ENCODE measurements at places on chromosomes 2 and 18.

DNA sequence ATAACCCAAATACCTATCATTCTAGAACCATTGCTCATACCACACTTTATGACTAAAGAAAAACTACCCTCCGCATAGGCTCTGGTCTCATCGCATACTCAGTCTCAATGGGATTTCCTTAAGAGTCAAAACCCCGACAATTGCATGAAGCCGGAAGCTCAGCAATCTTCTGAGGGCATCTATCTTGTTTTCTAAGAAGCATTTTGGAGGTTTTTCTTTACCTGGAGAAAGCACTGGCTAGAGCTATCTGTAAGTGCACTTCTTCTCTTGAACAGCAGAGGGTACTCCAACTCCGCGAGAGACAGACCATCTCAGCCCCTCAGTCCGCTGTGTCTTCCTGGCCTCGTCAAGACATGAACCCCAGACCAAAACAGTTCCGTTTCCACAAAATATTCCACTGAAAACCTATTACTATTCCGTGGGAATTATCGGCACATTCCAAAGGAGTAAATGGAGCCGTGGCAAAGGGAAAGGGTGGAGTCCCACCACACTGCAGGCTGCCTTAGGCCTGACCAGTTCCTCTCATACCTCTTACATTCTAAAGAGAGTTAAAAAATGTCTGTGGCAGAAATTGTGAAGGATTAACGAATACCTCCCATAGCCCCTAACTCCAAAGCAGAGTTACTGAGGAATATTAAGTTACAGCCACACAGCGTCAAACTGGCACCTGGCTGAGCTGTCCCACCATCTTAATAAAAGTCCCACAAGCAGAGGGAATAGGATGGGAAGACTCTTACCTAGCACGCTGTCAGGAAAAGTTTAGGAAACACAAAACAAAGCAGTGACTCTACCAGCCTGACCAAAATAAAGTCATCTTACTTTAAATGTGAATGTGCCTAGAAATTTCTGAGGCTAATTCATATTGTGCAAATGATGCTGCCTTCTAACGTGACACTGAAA, 325.6 kb upstream of the VRK2 start:
- DNase-seq: peak; percentile 11

DNA sequence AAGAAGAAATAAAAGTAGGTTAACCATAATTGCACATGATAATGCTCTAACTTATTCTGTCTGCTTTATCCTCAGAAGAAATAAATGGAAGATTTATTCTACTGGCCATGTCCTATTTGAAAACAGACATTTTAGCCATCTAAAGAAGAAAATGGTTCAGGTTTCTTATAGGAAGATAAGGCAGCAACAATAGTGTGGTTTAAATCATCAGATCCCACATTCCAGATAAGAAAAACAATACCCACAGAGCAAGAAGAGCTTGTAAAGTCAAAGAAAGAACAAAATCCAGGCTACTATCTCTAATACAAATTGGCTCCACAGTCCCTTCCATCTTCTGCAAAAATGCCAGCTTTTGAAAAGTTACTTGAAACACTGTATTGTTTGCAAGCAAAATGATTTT, 49.3 kb downstream of the L3MBTL4 start:
- DNase-seq: no peak

DNA sequence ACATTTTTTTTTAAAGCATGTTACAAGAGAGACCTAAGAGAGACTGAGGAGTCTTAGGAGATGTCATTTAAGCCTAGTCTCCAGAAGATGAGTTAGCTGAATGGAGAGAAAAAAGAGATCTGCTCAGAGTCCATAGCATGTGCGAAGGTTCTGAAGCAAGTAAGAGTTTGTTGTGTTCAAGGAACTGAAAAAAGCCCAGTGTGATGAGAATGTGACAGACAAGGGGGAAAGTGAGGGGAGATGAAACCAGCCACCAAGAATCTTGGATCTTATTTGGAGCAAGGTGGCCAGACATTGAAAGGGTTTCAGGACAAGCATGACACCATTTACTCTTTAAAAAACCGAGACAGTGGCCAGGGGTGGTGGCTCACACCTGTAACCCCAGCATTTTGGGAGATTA, 5.2 kb upstream of the MOB1A start:
- DNase-seq: no peak

GRCh38 chr18:10995550-10995949, 153.8 kb downstream of the PIEZO2 start:
- no peak for DNase-seq

DNA sequence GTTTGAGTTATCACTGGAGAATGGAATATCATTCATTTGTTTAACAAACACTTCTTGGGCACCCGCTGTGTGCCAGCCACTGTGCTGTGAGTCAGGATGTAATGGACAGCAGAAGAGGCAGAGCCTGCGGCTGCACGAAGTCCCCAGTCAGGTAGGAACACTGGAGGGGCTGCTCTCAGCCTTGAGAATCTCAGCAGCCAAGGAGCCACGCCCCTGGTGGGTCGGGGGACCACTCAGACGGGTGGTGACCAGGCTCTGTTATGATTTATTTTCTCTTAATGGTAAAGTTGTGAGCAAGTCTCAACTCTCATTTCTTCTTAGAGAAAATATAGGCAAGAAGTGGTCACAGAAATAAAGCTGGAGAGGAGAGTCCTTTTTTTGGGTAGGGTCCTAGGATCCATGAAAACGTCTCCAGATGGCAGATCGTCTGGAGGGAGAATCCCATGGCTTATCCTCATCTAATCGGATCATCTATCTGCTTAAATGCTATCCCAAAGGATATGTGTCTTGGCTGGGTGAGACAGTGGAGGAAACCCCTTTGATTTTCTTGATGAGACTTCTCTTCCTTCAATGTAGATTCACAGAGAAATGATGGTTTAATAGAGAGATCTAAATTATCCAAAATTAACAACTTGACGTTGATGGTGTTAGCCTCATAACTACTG, 129.1 kb upstream of the LGALSL start:
- no peak for DNase-seq

DNA sequence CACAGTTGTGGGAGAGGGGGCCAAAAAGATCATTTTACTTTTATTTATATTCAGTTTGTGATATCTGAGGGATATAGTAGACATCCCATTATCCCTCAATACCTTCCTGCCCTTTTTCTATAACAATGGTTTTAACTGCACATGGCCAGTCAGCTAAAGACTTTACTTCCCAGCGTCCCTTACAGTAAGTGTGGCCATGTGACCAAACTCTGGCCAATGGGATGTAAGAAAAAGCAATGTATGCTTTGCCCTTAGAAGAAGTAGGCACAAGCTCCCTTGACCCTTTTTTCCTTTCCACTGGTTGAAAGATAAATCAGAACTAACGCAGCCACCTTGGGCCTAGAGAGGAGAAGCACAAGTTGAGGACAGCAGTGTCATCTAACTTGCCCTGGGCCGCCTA, 44.6 kb upstream of the LRPPRC start:
- no peak for DNase-seq

DNA sequence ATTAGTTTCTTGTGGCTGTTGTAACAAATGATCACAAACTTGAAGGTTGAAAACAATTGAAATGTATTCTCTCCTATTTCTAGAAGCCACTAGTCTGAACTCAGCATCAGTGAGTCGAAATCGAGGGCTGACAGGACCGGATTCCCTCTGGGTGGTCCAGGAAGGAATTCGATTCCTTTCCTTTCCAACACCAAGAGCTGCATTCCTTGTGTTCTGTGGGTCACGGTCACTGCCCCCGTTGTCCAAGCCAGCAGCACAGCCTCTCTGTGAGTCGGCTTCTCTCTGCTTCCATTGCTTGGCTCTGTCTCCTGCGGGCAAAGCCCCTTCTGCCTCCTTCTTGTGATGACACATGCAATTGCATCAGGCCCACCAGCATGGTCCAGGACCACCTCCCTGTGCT, 67.3 kb downstream of the SMIM21 start:
- no peak for DNase-seq

DNA sequence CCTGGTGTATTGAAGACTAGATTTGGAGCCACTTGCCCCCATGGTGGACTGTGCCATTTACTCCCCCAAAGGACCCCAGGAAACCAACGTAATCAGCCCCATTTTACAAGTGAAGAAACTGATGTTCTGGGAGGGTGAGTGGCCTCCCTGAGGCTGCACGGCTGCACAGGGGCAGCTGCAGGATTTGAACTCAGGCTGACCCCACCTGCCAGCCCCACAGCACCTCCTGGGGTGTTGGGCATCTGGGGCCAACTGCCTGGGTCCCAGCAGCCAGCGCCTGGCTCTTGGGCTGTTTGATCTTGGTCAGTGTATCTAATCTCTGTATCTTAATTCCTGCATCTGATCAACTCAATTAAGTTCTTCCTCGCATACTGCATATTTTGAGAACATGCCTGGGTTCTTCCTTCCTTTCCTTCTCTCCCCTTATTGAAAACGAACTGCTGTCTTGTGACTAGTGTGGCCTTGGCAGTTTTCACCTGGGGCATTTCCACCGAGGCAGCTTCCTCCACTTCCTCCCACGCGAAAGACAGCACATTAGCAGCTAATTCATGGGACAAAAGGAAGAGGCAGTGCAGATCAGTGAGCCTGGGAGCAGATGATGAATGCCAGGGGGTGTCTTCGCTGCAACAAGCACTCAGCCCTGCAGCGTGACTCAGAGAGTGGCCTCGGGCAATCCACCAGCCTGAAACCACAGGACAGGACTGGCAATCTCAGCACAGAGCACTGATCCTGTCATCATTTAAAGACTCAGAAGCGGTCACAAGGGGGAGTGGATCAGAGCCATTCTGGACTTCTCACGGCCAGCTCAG, 184.1 kb upstream of the RAB12 start:
- no peak for DNase-seq

GRCh38 chr2:207768168-207768865, 1.4 kb downstream of the FZD5 start:
- DNase-seq: no peak

- DNase-seq: no peak
These were observed 123.2 kb upstream of the FZD5 start for GRCh38 chr2:207892716-207893402.

- no peak for DNase-seq
These were observed 99.6 kb downstream of the SGPP2 start for GRCh38 chr2:222523783-222524544.

- DNase-seq: no peak
These were observed 60.7 kb downstream of the HAUS1 start for GRCh38 chr18:46164920-46165319.

DNA sequence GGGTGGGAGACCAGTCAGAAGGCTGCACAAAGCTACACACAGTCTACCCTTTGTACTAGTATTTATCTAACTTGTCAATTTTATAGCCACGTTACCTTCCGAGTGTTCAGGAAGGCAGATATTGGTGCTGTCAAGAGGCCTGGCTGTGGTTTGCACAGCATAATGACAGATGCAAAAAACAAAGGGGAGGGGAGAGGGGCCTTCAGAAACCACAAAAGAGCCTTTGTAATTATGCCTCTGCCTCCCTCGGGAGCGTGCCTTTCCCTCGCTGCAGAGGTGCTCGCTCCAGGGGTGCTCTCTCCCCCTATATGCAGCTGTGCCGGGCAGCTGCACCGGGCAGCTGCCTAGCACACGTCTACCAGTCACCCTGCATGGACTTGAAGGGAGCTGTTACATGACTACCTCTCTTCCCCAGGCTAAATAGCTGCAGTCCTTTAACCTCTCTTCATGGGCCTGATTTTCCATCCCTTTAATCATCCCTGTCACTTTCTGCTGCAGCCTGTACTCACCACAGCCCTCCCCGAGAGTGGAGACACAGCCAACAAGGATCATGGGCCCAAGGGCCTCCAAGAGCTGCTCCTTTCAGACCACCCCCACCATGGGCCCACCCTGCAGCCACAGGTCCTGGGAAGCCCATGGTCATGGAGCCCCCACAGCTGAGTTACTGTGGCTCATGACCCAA, 168.4 kb upstream of the PKDCC start:
- no peak for DNase-seq

DNA sequence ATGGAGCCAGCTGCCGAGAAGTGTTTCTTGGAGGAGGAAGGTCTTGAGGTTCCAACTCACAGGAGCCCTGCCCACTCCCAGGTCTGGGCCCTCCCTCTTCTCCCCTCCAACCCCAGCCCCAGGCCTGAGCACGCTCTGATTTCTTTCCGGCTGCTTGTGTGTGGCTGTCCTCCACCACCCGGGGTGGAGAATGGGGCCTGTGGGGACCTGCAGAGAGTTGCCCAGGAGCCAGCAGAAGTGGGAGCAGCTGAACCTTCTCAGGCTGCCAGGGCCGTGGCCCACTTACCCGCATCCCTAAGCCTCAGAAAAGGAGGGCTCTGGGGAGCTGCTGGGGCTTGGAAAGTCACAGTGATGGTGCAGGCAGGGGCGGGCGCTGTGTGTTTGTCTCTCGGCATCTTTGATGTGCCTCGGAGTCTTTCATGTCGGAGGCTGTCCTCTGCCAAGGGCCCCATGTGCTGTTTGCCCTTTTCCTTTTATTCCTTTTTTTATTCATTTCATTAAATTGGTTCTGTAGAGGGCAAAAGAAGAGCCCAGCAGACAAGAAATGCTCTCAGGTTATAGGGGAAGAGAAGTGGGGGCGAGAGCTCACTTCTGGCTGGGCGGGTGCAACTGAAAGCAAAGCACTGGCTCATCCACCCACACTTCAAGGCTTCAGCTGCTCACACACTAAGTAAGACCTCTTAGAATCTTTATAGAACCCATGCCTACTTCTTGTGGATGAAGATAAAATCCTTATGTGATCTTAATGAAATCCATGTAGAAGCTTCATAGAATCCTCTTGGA, 52.5 kb downstream of the SDC1 start:
- DNase-seq: no peak

- DNase-seq: no peak
These were observed 44.3 kb downstream of the ZNF516 start for GRCh38 chr18:76450452-76451395.

DNA sequence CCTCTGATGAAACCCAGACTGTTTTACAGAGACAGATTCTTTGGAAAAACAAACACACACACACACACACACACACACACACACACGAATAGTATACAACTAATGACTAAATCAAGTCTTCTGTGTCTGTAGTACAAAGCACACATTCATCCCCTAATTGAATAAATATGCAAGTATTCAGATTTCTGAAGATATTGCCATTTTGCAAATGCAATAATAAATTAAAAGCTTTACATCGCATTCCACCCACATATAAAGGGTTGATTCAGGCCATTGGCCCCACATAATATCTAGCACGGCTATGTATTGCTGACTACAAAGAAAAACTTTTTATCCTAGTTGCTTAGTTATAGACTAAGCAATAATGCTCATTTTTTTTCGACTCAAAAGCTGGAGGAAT, 86.2 kb downstream of the PAX3 start:
- DNase-seq: no peak

DNA sequence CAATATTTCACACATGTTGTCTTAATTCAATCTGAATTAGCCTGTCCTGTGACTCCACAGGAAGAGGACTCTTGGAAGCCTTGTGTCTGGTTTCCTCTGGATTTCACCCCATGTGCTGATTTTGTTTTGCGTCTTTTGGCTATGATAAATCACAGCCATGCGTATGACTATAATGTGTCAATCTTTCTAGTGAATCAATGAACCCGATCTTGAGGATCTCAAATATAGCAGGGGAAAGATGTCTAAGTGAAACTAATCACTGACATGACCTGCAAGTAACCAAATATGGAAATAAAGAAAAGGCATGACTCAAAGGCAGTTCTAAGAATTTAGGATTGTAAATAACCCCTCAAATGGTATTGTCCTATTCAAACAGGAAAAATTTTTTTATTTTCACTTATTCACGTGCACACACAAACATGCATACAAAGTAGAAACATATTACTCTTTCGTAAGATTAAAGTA, 8.2 kb downstream of the WDFY1 start:
- DNase-seq: no peak

Measured in AML-193 (cell line).